ENCODE measurements at places on chromosomes 5 and 9.

- no peak for DNase-seq
These were observed 12.3 kb upstream of the QRFP start for GRCh38 chr9:130908878-130909355.

- DNase-seq = no peak
These were observed 303.1 kb downstream of the IZUMO3 start for GRCh38 chr9:24242576-24242975.

GRCh38 chr5:24855485-24855884 is 210.7 kb upstream of the CDH10 start:
- no peak for DNase-seq

- DNase-seq = no peak
These were observed 42.8 kb upstream of the GDNF start for GRCh38 chr5:37882636-37883035.

DNA sequence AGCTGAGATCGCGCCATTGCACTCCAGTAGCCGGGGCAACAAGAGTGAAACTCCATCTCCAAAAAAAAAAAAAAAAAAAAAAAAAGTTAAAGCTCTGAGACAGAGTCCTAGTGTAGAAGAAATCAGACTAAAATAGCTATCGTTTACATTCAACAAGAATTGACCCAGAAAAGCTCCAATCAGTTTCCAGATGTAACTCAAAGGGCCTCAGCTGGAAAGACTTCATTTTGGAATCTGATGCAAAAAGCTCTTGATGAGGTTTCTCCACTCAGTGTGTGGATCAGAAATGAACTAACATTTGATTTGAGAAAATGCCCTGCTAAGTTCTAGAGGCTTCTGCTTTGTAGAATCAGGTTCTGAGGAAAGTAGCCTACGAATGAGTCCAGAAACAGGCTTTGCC is 7.2 kb upstream of the C1QTNF2 start:
- DNase-seq = no peak

GRCh38 chr5:54263447-54263846 is 46.9 kb downstream of the ARL15 start:
- no peak for DNase-seq

DNA sequence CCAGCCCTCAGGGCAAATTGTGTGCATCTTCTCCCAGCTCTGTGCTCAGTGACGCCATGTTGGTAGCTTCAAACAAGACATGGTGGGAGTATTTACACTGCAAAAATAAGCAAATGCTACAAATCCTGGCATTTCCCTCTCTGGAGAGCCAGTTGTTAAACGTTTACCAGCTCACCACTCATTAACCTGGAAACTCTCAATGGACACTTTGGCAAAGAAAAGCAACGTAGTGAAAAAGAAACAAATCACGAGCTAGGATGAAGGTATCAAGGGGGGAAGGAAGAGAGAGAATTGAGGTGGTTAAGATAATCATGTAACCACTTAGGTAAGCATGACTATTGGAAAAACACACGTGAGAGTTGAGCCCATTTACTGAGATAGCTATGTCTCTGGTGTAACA is 72.5 kb downstream of the MRPS30 start:
- DNase-seq = no peak

DNA sequence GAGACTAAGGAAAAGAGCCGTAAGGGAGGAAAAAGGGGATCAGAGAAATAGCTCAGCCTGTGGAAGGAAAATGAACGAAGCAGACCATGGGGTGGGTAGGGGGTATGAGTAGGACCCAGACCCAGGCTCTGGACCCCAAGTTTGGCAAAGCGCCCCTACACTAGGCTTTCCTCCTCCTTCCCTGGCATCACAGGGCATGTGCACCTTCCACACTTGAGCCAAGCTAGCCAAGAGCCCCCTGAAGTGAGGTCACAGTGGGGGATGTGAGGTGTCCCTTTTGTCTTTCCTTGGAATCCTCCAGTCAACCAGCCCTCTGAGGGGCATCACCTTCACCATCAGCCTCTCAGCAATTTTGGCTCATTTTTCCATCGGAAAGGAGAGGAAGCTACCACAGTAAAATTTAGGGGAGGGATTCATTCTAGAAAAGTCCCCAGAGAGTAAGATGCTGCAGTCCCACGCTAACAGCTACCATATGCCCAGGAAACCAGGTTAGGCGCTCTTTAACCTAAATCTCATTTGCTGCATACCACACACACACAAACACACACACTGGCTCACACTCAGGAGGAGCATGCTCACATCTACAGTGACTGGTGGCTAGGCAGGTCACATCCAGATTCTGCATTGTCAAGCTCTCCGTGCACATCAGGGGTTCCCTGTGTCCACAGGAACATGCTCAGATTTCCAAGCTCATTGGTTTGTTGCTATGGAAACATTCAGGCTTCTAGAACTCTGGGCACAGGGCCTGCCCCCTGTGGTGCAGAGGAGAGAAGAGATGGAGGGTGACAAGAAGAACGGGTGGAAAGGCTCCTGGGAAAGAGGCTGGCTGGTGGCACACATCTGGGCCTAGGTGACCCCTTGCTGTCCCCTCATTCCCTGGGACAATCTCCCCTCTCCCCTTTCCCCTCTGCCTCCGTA is 9.9 kb downstream of the REEP2 start:
- no peak for DNase-seq

DNA sequence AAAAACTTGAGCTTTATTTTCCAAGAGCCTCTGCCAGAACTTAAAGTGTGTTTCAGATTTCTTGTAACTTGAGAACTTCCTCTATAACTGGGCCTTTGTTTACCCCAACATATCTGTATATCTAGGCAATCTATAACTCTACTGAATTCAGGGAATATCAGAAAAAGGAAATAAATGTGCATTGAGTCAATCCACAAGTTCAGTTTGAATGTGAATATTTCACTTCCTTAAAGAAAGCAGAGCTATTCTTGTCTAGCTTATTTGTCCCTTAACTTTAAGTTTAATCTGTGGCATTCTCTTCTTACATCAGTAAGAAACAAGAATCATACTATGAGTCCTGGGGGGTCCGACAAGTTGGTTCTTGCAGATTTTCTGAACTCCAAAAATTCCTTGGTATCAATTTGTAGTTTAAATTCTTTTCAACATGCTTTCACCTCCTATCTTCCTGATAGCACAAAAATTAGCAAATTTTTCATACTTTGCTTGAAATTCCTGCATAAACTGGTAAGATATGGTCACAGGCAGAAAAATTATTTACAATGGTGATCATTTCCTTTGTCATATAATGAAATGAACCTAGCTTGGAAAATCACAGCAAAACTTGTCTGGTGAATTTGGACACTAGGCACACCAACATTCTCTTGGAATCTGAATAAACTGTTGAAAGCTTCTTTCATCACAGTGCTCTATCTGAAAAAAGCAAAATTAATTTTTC is 19.8 kb upstream of the ITGA1 start:
- no peak for DNase-seq

GRCh38 chr5:169956756-169957155 is 23.5 kb downstream of the INSYN2B start:
- DNase-seq = no peak

DNA sequence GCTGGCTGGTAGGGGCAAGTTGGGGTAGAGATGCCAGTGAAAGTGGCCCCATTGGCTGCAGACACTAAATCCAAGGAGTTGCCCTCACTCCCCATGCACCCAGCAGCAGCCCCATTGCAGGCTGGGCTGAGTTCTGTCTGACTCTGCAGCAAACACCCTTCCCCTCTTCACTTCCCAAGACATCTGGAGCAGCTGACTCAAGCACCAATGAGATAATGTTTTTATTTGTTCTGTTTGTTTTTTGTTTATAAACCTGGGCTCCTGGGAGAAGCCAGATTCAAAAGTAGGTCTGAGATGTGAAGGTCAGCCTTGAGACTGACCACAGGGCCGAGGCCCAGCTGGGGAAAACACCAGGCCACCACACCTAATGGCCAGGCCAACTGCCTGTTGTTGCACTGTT is 545.9 kb upstream of the KLF4 start:
- no peak for DNase-seq

- DNase-seq = no peak
These were observed 120.2 kb downstream of the STARD4 start for GRCh38 chr5:111392181-111392580.

GRCh38 chr9:85897848-85898247 is 43.1 kb upstream of the NAA35 start:
- no peak for DNase-seq

- no peak for DNase-seq
These were observed 1.4 kb upstream of the PSIP1 start for GRCh38 chr9:15512204-15512603.

DNA sequence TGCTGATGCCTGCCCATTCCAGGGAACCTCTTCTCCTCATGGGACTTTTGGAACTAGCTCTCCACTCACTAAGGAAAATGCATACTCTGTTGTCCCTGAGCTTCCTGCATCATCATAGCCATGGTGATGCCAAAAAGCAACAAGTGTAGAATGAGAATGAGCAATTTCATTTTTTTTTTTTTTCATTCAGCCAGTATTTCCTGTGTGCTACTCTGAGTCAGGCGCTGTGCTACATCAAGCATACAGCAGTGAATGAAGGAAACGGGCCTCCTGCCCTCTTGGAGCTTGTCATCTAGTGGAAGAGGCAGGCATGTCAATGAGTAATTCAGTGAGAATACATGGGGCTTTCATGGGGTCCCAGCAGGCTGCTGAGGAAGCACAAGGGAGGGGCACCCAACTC is 483.1 kb downstream of the BNC2 start:
- no peak for DNase-seq

GRCh38 chr5:174272671-174273070 is 227.2 kb downstream of the NSG2 start:
- DNase-seq = no peak

DNA sequence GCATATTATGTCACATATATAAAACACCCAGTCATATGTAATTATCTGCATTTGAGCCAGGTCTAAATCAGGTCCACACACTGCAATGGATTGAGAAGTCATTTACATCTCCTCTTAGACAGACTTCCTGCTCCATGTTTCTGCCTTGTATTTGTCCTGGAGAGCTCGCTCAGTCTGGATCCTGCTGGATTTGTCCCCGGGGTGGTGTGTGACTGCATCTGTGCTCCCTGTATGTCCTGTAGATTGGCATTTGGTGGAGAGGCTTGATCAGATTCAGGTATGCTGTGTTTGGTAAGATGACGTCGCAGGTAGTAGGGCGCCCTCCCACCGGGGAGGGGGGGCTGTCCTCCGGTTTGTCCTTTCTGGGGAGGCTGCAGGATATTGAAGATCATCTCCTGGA is 33.6 kb upstream of the IER5L start:
- no peak for DNase-seq

DNA sequence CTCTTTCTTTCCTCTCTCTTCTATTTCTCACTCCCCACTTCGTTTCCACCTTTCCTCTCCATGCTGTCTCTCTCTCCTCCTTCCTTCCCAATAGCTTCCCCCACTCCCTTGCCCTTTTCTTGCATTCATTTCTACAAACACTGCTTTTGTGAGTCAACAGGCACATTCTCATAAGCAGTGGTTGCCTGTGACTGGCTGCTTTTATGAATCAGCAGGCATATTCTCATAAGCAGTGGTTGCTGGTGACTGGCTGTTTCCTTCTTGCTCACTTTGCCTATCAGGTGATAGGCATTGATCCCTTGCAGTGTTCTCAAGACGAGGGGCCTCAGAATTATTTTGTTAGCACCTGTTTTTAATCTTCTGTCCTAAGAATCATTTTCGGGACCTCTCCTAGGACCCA is 116.1 kb upstream of the ACTBL2 start:
- DNase-seq = no peak

DNA sequence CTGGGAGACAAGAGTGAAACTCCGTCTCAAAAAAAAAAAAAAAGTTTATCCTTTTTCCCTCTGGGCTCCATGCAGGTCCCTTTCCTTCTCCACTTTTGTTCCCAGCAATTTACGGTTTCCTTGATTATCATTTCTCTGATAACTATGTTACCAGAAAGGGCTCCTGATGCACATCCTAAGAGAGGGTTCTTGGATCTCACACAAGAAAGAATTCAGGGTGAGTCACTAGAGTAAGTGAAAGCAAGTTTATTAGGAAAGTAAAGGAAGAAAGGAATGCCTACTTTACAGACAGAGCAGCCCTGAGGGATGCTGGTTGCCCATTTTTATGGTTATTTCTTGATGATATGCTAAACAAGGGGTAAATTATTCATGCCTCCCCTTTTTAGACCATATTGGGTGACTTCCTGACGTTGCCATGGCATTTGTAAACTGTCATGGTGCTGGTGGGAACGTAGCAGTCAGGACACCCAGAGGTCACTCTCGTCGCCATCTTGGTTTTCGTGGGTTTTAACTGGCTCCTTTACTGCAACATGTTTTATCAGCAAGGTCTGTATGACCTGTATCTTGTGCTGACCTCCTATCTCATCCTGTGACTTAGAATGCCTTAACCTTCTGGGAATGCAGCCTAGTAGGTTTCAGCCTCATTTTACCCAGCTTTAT is 13.5 kb upstream of the MELK start:
- no peak for DNase-seq

DNA sequence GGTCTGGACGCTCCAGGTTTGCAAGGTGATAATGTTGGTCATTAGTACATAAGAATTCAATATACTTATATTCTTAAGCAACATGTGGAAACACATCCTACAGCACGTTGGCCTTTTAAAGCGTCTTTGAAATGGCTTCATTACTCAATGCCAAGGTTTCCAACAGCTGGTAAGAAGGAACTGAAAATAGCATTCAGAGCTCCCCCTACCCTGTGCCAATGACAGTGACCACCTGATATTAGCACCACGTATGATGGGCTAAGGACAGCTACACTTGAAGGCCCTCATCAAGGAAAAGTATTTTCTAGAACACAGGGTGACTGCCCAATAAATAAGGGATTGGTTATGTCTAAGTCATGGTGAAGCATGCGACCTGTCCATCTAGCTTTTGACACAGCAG is 9.9 kb downstream of the ZNF622 start:
- DNase-seq = no peak

GRCh38 chr9:133945977-133946753 is 46.0 kb downstream of the VAV2 start:
- no peak for DNase-seq

GRCh38 chr9:81540142-81540710 is 149.1 kb downstream of the TLE1 start:
- DNase-seq = no peak

DNA sequence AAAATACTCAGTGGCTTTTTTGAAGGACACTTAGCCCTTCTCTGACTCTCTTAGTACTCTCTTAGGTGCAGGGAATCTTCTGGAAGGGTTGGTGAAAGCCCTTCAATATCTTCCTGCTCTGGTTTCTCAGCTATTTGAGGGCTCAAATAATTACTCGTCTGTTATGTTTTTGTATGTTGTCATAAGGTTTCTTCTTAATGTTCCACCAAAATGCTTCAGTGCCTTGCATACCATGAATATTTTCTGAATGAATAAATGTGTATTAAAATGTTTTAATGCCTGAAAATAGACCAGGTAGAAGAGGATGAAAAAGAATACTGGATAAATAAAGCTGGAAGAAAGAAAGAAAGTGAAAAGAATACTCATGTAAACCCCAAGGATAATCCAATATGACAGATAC is 124.3 kb downstream of the STK32A start:
- no peak for DNase-seq

- no peak for DNase-seq
These were observed 63.2 kb downstream of the PCA3 start for GRCh38 chr9:76827296-76828080.
